ENCODE measurements at places on chromosomes 16 and 17.

- no peak for DNase-seq
Observed at GRCh38 chr16:1870365-1871082, 1.4 kb downstream of the MEIOB start.

GRCh38 chr17:48912476-48912875 is 4.3 kb downstream of the UBE2Z start:
- no peak for DNase-seq

GRCh38 chr17:62617894-62618472 is 9.5 kb upstream of the MRC2 start:
- DNase-seq: peak; percentile 35

- no peak for DNase-seq
Observed at GRCh38 chr16:60432472-60432871, 1603.8 kb downstream of the CDH8 start.

DNA sequence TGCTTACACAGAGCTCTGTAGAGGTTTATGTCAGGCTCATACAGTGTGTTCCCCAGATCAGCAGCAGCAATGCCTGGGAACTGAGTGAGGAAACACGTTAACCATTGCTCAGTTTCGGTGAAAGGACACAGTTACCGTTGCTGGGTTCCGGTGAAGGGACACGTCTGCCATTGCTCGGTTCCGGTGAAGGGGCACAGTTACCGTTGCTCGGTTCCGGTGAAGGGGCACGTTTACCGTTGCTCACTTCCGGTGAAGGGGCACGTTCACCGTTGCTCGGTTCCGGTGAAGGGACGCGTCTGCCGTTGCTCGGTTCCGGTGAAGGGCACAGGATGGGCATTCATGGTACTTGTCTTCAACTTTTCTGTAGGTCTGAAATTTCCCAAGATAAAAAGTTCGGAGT is 81.7 kb downstream of the MRM3 start:
- no peak for DNase-seq

- no peak for DNase-seq
Observed at GRCh38 chr16:84780544-84781376, 39.0 kb upstream of the CRISPLD2 start.

DNA sequence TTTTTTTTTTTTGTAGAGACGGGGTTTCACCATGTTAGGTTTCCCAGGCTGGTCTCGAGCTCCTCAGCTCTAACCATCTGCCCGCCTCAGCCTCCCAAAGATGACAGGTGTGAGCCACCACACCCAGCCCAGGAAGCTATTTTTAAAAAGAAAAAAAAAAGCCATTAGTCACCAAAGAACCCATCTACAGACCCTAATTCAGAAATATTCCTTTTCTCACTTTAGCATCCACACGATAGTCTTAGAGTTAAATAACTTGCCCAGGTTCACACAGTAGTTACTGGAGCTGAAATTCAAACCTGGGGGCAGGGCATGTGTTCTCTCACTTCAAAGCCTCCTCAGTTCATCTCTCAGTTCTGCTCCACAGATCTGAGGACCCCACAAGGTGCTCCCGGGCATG is 70.3 kb upstream of the NOL11 start:
- no peak for DNase-seq

DNA sequence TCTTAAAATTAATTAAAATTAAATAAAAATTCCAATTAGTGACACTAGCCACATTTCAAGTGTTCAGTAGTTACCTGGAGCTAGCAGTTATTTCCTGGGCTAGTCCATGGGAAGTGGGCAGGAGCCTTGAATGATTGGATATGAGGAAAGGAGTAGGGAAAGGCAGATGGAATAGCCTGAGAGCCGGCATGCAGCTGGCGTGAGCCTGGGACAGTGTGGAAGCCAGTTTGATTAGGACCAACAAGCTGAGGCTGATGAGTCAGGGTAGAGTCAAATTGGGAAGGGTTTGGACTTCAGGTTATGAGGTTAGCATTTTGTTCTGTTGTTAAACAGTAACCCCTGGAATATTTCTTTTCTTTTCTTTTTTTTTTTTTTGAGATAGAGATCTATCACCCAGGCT is 15.3 kb upstream of the GNA13 start:
- no peak for DNase-seq

GRCh38 chr16:77860953-77861352 is 72.6 kb downstream of the VAT1L start:
- DNase-seq: no peak

DNA sequence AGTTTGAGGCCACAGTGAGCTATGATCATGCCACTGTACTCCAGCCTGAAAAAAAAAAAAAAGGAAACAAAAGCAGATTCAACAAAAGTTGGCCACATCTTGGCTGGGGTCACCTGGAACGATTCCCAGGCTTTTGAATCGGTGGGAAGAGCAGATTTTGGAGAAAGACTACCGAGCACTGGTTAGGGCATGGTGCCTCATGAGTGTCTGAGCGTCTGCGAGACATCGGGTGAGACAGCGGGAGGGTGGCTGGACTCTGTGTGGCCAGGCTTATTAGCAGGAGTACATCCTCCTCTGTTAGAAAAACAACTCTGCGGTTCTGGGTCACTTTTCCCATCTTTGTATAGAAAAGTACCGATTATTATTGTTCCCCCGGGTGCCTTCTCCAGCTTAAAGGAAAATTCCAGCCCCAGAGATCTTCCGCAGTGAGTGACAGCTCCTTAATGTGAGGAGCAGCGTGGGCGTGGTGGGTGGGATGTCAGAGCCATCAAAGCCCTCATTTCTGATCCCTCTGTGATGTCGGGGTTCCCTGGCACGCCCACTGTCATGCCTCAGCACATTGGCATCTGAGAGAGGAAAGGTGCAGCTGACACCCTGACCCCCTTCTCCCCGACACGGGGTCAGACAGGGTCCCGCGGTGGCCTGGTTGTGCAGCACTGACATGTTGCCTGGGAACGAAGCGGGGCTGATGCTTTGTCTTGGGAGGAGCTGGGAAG is 6.9 kb downstream of the RGS9 start:
- no peak for DNase-seq

GRCh38 chr17:31544186-31544585 is 152.7 kb downstream of the RAB11FIP4 start:
- DNase-seq: no peak

GRCh38 chr17:6580625-6581024 is 24.3 kb upstream of the PITPNM3 start:
- DNase-seq: no peak

DNA sequence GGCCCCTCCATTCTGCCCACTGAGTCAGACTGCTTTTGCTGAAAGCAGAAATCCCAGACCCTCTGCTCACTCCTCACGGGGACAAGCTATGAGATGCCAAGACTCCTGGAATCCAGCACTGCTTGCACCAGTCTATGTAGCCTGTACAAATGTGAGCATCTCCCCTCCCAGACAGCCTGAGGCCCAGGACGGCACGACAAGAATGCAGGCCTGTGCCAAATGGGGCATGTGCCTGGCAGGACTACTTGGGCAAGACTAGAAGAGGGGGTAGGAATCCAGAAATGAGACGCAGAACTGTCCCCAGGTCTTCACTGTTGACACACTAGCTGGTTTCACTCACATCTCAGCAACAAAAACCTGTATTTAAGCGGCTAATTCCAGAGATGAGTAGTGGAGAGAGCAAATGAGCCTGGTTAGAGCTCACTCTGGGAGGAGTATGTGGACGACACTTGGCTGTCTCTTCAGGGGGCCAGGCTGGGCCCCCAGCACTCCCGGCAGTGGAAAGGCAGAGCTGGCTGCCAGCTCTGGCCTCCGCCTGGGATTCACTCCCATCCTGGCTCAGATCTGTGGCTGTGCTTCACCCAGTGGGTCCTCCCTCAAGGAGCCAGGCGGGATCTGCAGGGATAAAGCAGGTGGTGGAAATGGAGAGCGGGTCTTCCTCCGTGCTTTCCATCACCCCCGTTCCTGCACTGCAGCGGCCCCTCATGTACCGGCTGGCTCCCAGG is 2.9 kb upstream of the MYO1C start:
- DNase-seq: no peak

DNA sequence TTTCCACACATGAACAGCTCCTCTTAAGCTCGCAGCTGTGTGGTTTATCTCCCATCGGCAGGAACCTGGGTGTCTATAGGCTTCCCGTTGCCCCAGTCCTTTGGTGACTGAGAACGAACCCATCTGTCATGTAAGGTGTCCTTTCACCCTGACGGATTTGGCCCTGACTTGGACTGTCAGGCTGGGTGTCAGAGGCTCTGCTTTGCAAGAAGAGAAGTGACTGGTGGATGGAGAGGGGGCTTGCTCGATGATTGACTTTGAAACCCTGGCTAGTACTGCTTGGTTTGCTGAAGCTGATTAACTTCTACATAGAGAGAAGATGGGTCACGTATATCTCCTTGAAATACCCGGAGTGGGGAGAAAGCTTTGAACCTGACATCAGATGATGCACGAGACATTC is 42.9 kb downstream of the COX4I1 start:
- DNase-seq: no peak

- no peak for DNase-seq
Observed at GRCh38 chr17:39400547-39401411, 647 bp downstream of the FBXL20 start.

- no peak for DNase-seq
Observed at GRCh38 chr17:29577385-29578211, 9.1 kb downstream of the TP53I13 start.

GRCh38 chr17:12683299-12683698 is 17.6 kb downstream of the MYOCD start:
- no peak for DNase-seq

DNA sequence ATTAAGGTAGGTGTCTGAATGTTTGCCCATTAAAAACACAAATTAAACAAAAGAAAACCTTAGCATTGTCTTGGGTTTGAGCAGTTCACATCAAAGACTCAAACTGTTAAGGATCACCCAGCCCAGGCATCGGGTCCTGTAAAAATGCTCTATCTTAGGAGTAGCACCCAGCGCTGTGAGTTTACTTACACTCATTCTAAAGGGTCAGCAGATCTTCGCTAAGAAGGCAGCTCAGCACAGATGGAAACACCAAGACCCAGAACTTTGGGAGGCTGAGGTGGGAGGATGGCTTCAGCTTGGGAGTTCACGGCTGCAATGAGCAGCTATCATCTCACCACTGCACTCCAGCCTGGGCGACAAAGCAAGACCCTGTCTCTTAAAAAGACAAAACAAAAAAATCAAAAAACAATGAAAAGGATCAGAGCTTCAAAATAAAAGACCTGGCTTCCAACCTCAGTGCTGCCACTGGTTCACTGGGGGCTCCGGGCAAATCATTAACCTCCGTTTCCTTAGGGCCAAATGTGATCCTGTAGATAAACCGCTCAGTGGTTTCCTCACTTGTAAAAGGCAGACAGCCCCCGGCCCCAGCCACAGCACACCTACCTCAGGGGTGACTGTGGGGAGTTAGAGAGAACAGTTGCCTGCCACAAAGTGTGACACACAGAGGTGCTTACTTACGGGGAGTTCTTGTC is 11.1 kb downstream of the COG1 start:
- no peak for DNase-seq

- DNase-seq: no peak
Observed at GRCh38 chr16:1817716-1818115, 8.9 kb downstream of the HAGH start.

DNA sequence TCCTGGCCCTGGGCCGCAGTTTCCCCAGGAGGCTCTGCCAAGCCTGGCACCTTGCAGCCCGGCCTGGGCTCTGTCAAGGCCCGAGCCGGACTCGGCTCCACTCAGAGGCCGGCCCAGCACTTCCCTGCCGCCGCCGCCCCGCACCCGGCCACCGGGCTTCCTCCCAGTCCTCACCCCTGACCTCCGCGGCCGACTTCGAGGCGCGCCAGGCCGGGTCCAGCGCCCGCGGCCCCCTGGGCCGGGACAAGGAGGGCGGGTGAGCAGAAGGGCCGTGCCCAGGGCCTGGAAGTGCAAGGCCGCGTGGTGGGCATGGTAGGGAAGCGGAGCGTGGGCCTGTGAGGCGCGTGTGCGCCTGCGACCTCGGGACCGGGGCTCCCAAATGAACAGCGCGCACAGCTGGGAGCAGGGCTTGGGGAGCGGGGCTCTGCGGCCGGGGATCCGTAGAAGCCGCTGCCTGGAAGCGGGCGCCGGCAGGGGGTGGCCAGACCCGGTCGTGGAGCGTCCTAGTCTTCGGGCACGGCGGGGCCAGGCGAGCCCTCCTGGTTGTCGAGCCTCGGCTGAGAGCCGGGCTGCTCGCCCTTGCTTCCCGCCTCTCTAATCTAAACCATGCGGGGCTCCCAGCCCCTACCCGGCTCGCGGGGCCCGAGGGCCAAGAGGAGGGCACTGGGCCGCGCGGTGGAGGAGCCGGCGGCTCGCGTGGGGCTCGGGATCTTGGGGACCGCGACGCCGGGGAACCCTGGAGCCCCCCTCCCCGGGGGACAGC is 503 bp upstream of the TBX4 start:
- no peak for DNase-seq

GRCh38 chr16:57166451-57166850 is 19.4 kb downstream of the PSME3IP1 start:
- DNase-seq: no peak

DNA sequence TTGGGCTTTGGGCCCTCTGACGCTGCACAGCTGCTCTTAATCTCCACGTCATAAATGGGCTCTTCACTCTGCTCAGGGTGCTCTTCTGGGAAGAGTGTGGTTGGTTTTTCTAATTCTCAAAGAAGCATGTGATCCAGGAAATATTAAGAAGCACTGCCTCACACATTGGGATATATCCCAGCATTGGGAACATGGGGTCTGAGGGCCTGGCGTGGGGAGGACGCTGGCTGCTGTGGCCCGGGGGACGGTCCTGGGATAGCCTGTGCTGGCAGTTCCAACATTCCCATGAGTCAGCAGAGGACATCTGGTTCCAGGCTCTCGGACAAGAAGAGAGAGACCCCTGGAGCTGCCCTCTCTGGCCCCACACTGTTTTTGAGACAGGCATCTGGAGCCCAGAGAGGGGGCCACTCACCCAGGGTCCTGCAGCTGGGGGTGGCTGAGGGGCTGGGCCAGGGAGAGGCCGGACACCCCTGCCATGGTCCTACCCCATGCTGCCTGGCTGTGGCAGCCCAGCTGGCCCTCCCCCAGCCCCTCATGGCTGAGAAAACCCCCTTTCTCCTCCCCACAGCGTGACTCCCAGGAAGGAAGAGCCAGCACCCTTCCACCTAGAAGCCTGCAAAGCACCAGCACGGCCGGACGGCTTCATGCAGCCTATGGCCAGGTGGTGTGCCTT is 58.8 kb downstream of the NT5M start:
- DNase-seq: no peak

GRCh38 chr16:50096791-50097190 is 31.0 kb downstream of the HEATR3 start:
- DNase-seq: peak; percentile 85

- DNase-seq: no peak
Observed at GRCh38 chr17:81519284-81520020, 6.9 kb upstream of the ACTG1 start.

- DNase-seq: no peak
Observed at GRCh38 chr17:35775039-35775438, 14.4 kb downstream of the C17orf50 start.

DNA sequence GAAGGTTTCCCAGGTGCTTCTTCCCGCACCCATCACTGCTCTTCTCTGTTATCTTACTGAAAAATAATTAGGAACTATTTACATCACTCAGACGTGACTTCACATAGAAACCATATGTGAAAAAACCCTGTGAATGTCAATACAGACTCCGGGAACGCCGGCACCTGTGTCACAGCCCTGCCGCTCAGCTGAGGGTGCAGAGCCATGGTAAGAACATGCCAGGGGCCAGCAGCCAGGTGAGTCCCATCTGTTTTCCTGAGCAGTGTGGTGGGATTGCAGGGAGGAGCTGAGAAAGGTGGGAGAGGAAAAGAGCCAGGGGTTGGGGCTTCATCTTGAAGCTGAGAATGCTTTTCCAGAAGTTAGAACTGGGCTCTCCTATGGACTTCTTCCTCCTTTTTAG is 13.7 kb downstream of the FOXF1 start:
- DNase-seq: no peak

Measured in fibroblast of skin of left quadriceps (primary cell).